ENCODE measurements at places on chromosomes 13 and 19. TPM values are rescaled to one million over a fixed set of nuclear protein-coding genes. Genes with fewer than 3 reads are reported as not detected.

DNA sequence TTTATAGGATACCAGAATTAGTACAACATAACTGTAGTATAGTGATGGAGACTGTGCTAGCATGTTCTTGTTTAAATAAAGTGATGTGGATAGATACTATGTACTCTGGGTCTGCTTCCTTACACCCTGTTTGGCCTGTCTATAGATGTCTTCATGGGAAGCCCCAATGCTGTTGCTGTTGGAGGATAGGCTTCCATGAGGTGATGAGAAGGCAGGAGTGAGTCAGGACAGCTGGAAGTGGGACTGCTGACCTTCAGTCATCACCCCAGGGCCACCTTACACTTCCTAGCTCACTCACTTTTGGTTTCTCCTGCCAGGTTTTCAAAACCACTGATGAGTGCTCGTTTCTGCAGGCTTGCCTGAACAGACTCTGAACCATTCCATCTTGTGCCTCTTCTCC, 4.2 kb downstream of the KCTD4 start:
- H3K27me3 ChIP-seq, result no peaks in the 10 kb centered on the region
- H3K27ac ChIP-seq, result peak overlapping the region; percentile 89
- peaks cover 2% of the 10 kb centered on the region for H3K36me3 ChIP-seq
- no peak overlapping the region for H3K4me3 ChIP-seq

DNA sequence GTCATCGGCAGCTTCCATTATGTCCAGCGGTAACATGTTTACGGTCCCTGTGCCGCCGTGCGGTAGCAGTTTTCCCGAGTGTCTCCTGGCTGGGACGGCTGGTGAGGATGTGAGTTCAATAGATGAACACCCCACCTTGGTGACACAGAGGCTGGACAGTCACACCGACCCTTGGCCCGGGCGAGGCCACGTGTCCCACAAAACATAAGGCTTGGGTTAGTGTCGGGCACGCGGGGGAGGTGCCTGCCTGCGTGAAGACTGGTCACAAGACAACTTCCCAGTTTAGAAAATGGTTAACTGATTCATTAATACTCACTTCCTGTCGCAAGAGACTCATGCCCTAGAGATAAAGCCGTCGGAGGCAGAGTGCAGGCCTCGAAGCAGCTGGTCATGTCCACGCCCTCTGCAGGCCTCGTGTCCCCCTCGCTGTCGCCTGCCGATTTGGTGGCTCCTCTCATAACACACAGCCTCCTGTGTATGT, 17.2 kb downstream of the RASA3 start:
- no peaks in the 10 kb centered on the region for H3K27me3 ChIP-seq
- no peak overlapping the region for H3K4me3 ChIP-seq
- H3K36me3 ChIP-seq, result no peaks in the 10 kb centered on the region
- H3K4me1 ChIP-seq, result peaks cover 34% of the 10 kb centered on the region
- DNase-seq, result no peak
- peak overlapping the region; percentile 32 for H3K27ac ChIP-seq

- H3K27me3 ChIP-seq, result no peaks in the 10 kb centered on the region
- DNase-seq, result no peak
- no peaks in the 10 kb centered on the region for H3K4me1 ChIP-seq
- no peak overlapping the region for H3K27ac ChIP-seq
Measured at GRCh38 chr13:19713186-19713965, 69.4 kb downstream of the PSPC1 start.

- H3K27ac ChIP-seq, result no peak overlapping the region
- H3K36me3 ChIP-seq, result no peaks in the 10 kb centered on the region
- no peaks in the 10 kb centered on the region for H3K4me1 ChIP-seq
- DNase-seq, result no peak
Measured at GRCh38 chr19:41570179-41570578, 5.8 kb upstream of the CEACAM21 start.

TMEM150B gene
- total RNA-seq, result not detected

ZNF491 gene
- 4.7 TPM for total RNA-seq

GRCh38 chr19:38076337-38076736, 147.7 kb downstream of the DPF1 start:
- no peak for DNase-seq
- peaks cover 13% of the 10 kb centered on the region for H3K36me3 ChIP-seq

GRCh38 chr13:93230261-93230855, 3.8 kb downstream of the GPC6 start:
- H3K27ac ChIP-seq, result peak overlapping the region; percentile 98
- H3K27me3 ChIP-seq, result no peaks in the 10 kb centered on the region
- peaks cover 64% of the 10 kb centered on the region for H3K4me1 ChIP-seq
- H3K36me3 ChIP-seq, result peaks cover 10% of the 10 kb centered on the region

DNA sequence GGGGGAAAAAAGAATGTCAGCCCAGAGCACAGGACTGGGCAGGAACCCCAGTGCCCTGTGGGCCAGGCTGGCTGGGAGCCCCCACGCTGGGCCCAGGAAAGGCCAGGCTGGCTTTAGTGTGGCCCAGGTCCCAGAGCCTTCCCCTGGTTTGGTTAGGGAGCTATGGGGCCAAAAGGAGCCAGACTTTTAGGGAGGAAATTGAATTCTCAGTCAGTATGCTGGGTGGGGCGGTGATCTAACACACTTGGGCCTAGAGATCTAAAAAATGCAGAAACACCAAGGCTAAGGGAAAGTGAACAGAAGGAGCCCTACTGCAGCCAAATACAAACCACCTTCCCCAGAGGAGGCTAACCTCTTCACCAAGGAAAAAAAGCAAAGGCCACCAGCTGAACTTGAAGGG, 137.5 kb downstream of the CRYL1 start:
- peaks cover 29% of the 10 kb centered on the region for H3K4me1 ChIP-seq
- no peaks in the 10 kb centered on the region for H3K27me3 ChIP-seq
- peak overlapping the region; percentile 40 for H3K27ac ChIP-seq
- no peak for DNase-seq

ZNF234 gene
- 18.9 TPM for total RNA-seq

GRCh38 chr19:32104153-32104849, 241.1 kb upstream of the ZNF507 start:
- no peak for DNase-seq
- H3K4me3 ChIP-seq, result peak overlapping the region; percentile 29
- peaks cover 4% of the 10 kb centered on the region for H3K36me3 ChIP-seq
- H3K27ac ChIP-seq, result peak overlapping the region; percentile 81
- peaks cover 30% of the 10 kb centered on the region for H3K4me1 ChIP-seq

CEBPA gene
- 8.5 TPM for total RNA-seq

Data from mesothelial cell of epicardium (in vitro differentiated cells).